Islet precursor cell (in vitro differentiated cells): ENCODE measurements at places on chromosomes 1 and 21.
A peak's percentile ranks its signal among the peaks of the same experiment; 100 is the strongest.

DNA sequence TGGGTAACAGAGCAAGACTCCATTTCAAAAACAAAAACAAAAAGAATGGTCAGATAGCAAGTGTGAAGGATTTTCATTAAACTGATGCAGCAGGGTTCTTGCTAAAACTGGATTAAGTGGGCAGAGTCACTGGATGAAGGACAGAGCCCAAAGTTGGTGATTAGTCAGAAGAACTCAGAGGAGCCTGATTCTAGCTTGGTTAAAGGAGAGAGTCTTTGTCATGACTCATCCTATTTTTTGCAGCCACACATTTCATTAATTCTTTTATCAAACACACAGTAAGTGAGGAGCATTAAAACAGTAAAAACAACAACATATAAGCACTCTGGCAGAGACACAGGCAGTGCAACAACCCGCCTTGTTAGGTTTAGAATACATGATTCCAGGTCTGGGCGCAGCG is 56.0 kb upstream of the EDARADD start:
- no peak for DNase-seq

GRCh38 chr1:161214369-161214768 is 726 bp upstream of the FCER1G start:
- no peak for DNase-seq

DNA sequence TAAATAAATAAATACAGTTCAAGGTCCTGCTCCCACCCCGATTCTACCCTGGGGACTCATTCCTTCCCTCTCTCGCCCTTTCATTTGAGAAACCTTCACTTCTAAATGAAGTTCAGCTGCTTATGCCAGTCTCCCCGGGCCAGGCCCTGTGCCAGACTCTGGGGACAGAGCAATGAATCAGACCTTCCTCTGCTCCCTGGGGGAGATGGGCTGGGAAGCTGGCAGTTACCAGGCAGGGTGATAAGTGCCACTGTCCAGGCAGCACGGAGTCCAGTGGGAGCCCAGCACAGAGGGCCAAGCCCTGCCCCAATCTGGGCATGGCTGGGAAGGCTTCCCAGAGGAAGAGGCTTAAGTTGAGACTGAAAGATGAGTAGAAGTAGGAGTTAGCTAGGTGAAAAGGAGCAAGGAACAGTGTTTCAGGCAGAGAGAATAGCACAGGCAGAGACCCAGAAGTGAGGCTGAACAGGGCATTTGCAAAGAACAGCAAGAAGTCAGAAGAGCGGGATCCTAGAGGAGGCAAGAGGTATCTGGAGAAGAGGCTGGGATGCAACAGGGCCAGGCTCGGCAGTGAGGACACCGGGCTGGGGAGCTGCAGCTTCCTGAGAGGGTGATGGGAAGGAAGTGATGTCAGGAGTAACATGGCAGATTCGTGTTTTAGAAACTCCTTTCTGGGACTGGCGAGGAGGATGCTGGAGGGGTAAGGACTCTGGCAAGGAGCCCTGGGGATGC is 13.5 kb downstream of the KCNQ4 start:
- no peak for DNase-seq

DNA sequence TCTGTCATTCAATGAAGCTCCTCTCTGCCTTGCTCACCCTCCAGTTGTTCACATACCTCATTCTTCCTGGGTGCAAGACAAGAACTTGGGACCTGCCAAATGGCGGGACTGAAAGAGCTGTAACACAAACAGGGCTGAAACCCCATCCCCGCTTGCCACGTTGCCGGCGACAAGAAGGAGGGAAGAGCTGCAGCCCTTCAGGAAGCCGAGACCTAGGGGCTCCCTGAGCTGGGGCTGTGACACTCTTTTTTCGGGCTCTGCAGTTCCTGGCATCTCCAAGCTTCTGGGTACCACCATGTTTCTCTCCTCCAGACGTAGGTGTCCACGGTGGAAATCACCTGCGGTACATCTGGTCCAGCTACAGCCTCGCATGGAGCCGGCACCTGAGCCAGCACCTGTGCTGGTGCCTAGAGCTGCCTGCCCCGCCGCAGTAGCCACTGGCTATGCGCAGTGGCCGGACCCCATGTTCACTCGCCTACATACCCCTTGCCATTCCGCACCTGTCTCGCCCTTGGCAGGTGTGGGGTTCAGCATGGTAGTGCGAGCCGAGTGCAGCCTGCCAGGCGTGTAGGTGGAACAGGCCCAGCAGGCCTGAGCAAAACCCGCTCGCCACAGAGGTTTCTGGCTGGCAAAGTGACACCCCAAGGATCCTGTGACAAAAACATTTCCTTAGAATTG is 367.0 kb upstream of the NEGR1 start:
- no peak for DNase-seq

DNA sequence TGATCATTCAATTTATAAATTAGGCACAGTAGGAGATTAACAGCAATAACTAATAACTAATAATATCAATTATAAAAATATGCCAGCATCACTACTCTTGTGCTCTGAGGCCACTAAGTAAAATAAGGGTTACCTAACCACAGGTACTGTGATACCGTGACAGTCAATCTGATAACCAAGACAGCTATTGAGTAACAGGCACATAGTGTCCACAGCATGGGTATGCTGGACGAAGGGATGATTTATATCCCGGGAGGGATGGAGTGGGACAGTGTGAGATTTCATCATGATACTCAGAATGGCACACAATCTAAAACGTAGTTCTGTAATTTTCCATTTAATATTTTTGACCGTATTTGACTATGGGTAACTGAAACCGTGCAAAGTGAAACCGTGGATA is 39.4 kb downstream of the CD46 start:
- no peak for DNase-seq

GRCh38 chr1:83747853-83748482 is 251.0 kb downstream of the TTLL7 start:
- peak; percentile 74 for DNase-seq

DNA sequence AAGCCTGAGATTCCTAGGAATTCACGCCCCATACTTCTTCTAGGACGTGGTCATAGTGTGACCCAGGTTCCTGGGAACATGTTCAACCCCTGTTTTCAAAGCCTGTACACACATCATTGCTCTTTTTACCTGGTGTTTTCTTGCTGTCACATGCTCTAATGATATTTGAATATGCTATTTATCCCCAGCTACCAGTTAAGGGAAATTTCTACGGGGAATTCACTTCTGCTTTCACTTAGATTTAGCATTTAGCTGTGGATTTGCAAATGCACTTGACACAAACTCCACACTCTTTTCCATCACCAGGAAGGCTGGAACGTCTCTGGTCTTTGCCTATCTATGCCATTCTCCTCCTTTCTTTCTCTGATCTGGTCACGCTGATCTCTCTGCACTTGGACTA is 11.3 kb upstream of the SAMSN1 start:
- DNase-seq = no peak

DNA sequence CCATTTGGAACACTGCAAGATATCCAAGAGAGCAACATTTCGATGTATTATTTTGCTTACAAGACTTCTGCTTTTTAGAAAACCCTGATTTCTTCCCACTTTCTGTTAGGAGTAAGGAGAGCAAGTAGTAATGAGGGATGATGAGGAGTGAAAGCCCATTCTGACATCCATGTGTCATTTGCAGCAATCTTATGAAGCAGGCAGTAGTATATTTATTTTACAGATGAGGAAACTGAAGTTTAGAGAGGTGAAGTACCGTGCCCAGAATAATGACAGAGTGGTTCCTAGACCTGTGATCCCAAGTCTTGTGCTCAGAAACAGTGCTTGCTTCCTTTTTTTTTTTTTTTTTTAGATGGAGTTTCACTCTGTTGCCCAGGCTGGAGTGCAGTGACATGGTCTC is 7.1 kb upstream of the ZSCAN20 start:
- DNase-seq = no peak

GRCh38 chr1:18466676-18467075 is 14.1 kb upstream of the KLHDC7A start:
- no peak for DNase-seq

- DNase-seq = no peak
These were observed 96.7 kb upstream of the IGSF21 start for GRCh38 chr1:18010945-18011344.

DNA sequence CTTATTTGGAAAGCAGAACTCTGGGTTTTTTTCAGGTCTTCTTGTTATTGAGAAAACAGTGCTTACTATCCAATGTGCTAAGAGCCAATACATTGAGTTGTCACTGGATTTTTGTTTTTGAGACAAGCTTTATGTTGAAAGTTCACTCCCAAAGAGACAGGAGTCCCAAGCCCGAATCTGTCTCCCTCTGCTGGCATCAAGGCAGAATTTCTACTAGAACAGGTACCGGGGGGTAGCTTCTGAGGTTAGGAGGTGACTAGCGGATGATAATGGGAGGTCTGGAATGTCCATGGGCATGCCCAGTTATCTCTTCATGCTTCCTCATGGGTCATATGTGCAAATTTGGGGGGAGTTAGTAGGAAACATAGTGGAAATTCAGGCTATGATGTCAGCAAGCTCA is 25.1 kb downstream of the ZNF124 start:
- no peak for DNase-seq

DNA sequence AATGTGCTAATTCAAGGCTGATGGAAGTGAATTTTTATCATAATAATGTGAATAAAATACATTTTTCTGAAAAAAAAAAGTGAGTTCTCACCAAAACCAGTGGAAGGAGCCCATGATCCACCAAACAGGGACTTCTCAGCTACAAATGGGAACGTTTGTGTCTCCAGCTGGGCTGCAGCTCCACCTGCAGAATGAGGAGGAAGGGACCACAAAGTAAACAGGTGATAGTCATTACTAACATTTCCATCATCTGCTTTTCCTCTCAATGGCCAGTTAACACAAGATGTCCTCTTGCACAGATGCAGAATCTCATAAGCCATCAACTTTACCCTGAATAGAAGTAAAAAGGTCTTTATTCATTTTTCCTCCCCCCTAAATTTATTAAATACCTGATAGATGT is 246.2 kb downstream of the MRPL39 start:
- DNase-seq = no peak

DNA sequence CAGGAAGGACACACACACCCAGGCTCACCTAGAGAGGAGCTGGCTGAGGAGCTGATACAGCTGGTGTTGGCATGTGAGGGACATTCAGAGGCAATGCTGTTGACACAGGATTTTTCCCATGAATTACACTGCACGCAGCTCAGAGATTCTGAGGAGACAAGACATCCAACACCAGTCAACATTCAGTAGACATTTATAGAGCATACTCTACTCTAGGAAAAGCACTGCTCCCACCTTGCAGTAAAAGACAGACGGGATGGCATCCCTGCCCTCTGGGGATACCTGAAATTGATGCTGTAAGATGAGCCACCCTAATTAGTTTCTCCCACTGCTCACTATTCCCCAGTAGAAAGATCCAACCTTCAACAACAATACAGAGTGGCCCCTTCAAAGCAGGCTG is 5.1 kb downstream of the LYPD8 start:
- no peak for DNase-seq

DNA sequence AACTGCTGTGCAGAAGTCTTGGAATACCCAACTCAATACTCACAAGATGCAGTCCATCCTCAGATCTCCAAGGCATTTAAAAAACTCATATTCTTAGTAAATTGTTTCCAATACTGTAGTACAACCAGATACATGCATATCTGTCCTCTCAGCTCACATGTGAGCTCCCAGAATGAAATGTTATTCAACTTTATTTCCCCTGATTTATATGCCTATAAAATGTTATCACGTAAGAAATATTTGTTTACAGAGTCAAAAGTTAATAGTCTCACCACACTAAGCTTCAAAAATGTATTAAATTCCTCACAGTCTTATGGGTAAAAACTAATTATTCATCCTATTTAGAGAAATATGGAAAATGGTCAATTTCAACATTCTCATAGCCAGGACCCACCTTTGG is 56.6 kb downstream of the LTN1 start:
- DNase-seq = no peak

GRCh38 chr1:213327017-213327667 is 276.1 kb downstream of the RPS6KC1 start:
- DNase-seq = peak; percentile 94

- no peak for DNase-seq
These were observed 196.4 kb downstream of the MIS18A start for GRCh38 chr21:32082466-32082865.

GRCh38 chr1:4660917-4661594 is 6.6 kb downstream of the AJAP1 start:
- no peak for DNase-seq

GRCh38 chr1:165912638-165913037 is 85.2 kb downstream of the UCK2 start:
- peak; percentile 49 for DNase-seq

GRCh38 chr1:200938955-200939354 is 44.3 kb downstream of the INAVA start:
- DNase-seq = no peak

- DNase-seq = peak; percentile 44
These were observed 11.3 kb upstream of the IL22RA1 start for GRCh38 chr1:24154215-24154614.

- no peak for DNase-seq
These were observed 33.6 kb downstream of the KIF26B start for GRCh38 chr1:245188403-245188802.

GRCh38 chr21:16711757-16712156 is 801.1 kb upstream of the CXADR start:
- no peak for DNase-seq

GRCh38 chr1:236716160-236716559 is 29.9 kb downstream of the ACTN2 start:
- no peak for DNase-seq

DNA sequence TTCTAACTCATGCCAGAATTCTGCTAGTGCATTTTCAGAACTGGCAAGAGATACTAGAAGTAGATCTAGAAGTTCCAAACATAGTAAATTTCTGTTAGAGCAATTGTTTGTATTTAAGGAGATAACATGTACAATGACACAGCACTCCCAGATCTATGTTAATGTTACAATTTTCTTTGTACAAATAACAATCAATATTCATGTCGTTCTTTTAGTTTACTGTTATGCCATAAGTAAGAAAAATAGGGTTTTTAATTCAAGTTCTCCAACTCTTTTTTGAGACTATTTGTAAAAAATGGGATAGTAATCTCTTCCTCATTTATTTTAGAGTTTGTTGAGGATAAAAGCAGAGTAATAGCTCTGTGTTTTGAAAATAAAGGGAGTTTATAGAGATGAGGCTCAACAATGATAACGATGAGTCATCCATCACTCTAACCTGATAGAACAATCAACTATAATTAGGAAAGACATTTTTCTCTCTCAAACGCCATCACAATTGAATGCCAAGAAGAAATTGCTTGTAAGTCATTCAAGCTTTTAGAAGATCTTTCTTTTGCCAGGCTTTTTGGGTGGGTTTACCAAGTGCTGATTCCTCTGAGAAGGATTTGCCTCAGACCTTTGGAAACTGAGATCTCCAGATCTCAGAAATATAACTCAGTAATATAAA is 638 bp downstream of the CD84 start:
- DNase-seq = no peak

DNA sequence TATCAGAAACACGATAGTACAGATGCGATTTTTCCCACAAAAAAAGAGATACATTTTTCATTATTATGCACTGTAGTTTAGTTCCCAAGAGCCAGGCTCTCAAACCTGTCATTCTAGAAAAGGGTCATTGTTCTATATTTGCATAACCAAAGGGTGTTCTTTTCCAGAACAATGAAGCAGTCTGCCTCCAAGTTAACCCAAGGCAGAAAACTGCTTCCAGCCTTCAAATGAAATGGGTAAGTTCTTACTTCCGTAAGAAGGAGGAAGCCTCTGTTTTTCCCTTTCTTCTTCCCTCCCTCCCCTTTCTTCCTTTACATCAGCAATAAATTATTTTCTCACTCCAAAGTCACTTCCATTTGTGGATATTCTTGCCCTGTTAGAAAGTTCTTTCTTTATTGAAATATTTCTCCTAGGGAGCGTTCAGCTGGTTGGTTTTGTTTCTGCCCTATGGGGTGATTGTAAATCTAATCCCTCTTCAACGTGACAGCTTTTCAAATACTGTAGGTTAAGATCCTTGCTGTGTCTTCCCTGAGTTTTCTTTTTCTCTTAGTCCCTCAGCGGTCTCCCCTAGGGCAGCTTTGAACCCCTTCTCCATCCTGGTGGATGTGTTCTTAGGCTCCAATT is 77.3 kb upstream of the PTGFRN start:
- no peak for DNase-seq
